ENCODE measurements at places on chromosomes 7 and 10. TPM values are rescaled to one million over a fixed set of nuclear protein-coding genes. Genes with fewer than 3 reads are reported as not detected.

The TDRD1 gene
- not detected for total RNA-seq

The CALN1 gene
- not detected for total RNA-seq

The TRPV6 gene
- not detected for total RNA-seq

The TMEM26 gene
- total RNA-seq, result 1.9 TPM

Measured in chondrocyte (in vitro differentiated cells).